Diencephalon (tissue), 1 donor: ENCODE measurements at places on chromosomes 1 and 21. TPM values are rescaled to one million over a fixed set of nuclear protein-coding genes. Genes with fewer than 3 reads are reported as not detected.

The TRAF5 gene
- total RNA-seq = 12.0 TPM

The SPATA45 gene
- 3.2 TPM for total RNA-seq

The SETDB1 gene
- total RNA-seq = 51.0 TPM

The NOTCH2 gene
- total RNA-seq = 48.7 TPM

The TMEM240 gene
- 14.5 TPM for total RNA-seq

The CAMSAP2 gene
- 151 TPM for total RNA-seq

The A3GALT2 gene
- not detected for total RNA-seq

The SPRR2A gene
- total RNA-seq = not detected

The KCNA3 gene
- 28.8 TPM for total RNA-seq

The LAMB3 gene
- 7.8 TPM for total RNA-seq

The LEMD1 gene
- total RNA-seq = 4.6 TPM

The SLAMF9 gene
- total RNA-seq = not detected

The FAM151A gene
- total RNA-seq = not detected

The OR2L8 gene
- 2.5 TPM for total RNA-seq

The CD34 gene
- 1.8 TPM for total RNA-seq

The S100A9 gene
- 55.1 TPM for total RNA-seq

The CACNA1S gene
- total RNA-seq = under 0.01 TPM

The OR2T33 gene
- not detected for total RNA-seq

The OR2C3 gene
- 0.23 TPM for total RNA-seq

The ESRRG gene
- 41.3 TPM for total RNA-seq

The MRPS21 gene
- total RNA-seq = 61.6 TPM

The C1orf210 gene
- total RNA-seq = not detected

The KRTAP12-2 gene
- not detected for total RNA-seq
